ENCODE measurements at places on chromosomes 3 and 15. TPM values are rescaled to one million over a fixed set of nuclear protein-coding genes. Genes with fewer than 3 reads are reported as not detected.

Gene RGMA
- polyA plus RNA-seq: 0.26 TPM

Gene CLDN16
- polyA plus RNA-seq: 0.22 TPM

DNA sequence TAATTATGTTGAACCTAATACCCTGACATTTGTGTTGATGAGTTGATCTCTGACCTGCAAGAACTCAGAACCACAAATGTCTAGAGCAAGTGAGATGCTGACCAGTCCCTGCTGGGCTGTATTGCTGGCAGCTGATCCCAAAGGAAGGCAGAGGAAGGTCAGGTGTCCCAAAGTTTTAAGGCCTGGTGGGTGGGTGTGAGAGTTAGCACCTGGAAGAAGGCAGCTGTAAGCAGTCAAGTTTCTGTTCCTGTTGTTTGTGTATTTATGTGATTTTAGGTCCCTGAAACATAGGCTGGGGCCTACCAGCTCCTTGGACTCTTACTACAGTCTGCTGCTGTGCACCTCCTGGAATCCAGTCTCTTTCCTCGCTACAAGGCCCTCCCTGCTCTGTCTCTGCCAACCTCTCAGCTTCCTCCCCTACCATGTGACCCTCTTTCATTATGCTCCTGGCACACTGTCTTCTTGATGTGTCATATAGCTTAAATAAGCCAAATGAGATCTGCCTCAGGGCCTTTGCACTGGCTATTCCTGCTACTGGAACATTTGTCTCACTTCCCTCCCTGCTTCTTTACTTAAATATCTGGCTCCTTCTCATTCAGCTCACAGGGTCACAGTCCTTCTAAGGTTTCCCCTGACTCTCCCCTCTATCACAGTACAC is 31.0 kb upstream of the ATOSA start:
- no peak for DNase-seq

DNA sequence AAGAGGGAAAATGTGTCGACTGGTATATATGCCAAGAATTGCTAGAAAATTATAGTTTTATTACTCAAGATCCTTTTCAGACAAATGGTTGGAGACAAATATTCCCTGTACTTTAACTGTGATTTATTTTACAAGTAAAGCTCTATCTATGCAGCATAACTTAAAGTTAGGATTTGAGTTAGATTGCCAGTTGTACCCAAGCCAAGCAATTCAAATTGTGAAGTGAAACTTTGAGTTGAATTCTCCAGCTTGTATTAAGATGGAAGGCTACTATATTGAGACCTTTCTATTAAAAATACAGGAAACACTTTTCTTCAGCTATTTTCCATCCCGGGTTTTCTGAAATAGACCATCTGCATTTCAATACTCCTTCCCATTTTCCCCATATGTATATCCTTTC is 333.1 kb upstream of the RBMS3 start:
- DNase-seq: no peak

- DNase-seq: peak; percentile 72
These were observed 55.2 kb downstream of the PGPEP1L start for GRCh38 chr15:98952381-98952803.

Gene SLC15A2
- 0.07 TPM for polyA plus RNA-seq

DNA sequence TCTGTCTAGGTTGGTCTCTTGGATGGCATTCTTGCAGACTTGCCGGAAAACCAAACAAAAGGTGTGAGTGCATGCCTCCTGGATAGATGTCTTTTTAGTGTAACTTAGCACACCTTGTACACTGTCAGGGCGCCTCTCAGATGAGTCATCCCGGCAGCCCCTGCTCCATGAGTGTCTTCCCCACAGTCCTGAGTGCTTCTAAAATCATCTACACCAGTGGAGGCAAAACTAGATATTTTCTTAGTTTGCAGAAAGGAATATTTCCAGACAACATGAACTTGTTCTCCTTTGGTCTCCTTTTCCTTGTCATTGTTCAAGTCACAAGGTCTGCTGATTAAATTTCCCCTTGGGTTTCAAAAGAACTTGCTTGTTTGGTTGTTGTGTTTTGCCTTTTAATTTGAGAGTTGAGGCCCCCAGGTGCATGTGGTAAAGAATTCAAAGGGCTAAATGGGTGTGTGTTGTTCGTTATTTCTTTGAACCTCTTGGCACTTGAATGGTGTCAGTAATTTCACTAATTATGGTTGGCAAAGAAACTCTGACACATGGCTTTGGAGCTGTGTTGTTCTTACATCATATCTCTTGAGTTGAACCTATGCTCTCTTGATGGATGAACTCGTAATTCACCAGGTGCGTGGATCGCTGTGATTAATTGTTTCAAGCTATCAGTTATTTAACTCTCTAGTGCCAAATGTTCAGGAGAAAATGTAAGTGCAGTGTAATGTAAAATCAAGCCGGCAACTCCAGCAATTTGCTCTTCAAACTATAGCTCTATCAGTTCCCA is 98.2 kb downstream of the IGF1R start:
- no peak for DNase-seq

Gene PSTPIP1
- polyA plus RNA-seq: 0.83 TPM

- no peak for DNase-seq
These were observed 169.4 kb downstream of the KLHL25 start for GRCh38 chr15:85625166-85625830.
